ENCODE measurements at places on chromosomes 2 and 18. TPM values are rescaled to one million over a fixed set of nuclear protein-coding genes. Genes with fewer than 3 reads are reported as not detected.

Gene TCF23
- polyA plus RNA-seq, result not detected

DNA sequence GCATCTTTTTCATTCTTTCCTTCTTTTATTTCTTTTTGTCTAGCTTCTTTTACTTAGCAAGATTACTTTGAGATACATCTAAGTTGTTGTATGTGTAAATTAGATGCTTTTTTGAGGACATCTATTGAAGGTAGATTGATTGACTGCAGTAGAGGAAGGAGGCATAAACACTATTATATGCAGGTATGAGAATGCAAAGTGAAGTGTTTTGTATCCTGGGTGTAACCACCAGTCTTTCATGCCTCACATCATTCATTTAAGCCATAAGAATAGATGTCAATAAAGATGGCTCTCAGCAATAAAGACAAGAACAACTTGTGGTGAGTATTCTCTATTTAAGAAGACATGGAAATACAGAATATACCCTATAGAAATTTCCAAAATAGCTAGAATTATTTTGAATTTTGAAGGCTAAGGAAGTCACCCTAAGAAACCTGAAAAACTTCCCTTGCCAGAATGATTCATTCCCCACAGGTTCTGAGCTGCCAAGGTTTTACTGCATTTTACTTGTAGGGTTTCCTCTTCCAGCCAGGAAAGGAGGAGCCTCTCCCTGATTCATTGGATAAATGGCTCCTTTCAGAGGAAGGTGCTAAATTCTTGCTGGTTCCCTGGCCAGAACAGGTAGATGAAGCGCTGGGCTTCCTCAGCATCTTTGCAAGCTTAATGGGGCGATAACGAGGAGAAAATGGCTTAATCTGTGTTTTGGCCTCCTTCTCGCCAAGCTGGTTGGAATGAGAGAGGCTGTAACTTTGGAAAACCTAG lies 279.8 kb upstream of the SLC14A2 start:
- no peaks in the 10 kb centered on the region for H3K27me3 ChIP-seq
- DNase-seq, result peak; percentile 26
- H3K27ac ChIP-seq, result no peak overlapping the region

DNA sequence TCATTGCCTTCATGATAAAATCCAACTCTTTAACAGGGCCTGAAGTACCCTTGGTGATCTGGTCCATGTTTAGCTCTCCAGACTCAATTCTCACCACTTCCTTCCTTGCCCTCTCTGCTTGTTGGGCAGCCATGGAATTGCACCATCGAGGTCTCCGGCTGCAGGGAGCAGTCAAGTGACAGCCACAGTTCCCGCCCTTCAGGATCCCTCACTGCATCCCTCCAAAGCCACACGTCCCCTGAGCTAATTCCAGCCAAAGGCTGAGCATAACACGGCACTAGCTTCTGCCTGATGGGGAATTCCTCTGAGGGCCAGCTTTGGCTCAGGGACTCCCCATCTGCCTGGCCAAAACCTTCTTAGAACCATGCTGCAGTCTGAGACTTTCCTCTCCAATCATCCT lies 47.4 kb upstream of the SLC1A4 start:
- no peak overlapping the region for H3K4me3 ChIP-seq
- peaks cover 34% of the 10 kb centered on the region for H3K4me1 ChIP-seq
- no peak for DNase-seq

GRCh38 chr2:8132351-8132831 lies 549.5 kb upstream of the ID2 start:
- no peaks in the 10 kb centered on the region for H3K36me3 ChIP-seq
- H3K4me1 ChIP-seq, result no peaks in the 10 kb centered on the region
- peaks cover 9% of the 10 kb centered on the region for H3K27me3 ChIP-seq
- H3K4me3 ChIP-seq, result no peak overlapping the region
- no peak overlapping the region for H3K27ac ChIP-seq
- DNase-seq, result no peak

DNA sequence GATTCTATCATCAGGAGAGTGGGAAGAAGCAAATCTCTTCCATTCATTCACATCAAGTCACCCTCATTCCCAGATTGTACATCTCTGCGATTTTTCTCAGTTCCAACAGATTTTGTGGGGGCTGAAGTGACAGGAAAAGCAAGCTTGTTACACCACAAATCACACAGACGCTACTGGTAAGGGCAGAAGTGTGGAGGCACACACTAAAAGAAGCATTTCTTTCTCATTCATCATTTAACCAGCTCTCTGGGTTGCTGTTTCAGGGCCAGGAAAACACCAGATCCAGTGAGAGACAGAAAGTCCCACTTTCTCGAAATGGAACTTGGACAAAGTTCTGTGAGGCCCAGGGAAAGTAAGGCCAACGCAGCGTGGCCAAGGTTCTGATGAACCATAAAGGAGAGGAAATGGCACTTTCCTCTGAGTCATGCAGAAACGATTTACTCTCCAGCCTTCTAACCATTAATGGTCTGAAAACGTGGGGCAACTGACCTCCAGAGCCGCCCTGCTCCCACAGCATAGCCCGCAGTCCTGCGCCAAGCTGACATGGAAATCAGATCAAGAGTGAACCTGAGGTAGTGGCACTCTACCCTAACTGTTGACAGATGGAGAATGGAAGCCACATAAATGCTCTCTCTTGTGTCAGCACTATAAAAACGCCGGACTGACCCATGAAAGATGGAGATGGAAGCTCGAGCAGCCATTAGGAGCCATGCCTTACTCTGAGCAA lies 191.0 kb downstream of the C1D start:
- H3K27ac ChIP-seq, result no peak overlapping the region
- no peak overlapping the region for H3K4me3 ChIP-seq
- no peaks in the 10 kb centered on the region for H3K27me3 ChIP-seq
- no peak for DNase-seq
- H3K36me3 ChIP-seq, result no peaks in the 10 kb centered on the region

Gene TRIM43
- polyA plus RNA-seq, result not detected

DNA sequence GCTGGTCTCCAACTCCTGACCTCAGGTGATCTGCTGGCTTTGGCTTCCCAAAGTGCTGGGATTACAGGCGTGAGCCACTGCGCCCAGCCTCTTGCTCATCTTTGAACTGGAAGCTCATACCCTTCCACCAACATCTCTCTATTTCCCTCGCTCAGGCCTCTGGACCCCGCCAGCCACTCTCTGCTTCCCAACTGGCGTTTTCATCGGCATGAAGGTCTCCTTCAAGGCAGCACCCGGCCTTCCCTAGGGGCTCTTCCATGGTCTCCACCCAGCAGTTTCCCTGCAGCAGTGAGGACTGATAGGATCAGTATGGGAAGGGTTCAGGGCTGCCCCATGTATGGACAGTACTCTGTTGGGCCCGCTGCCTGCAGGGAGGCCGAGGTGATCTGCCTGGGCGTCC lies 65.8 kb upstream of the HS6ST1 start:
- H3K4me1 ChIP-seq, result peaks cover 3% of the 10 kb centered on the region
- H3K27me3 ChIP-seq, result no peaks in the 10 kb centered on the region
- no peak overlapping the region for H3K27ac ChIP-seq
- H3K36me3 ChIP-seq, result no peaks in the 10 kb centered on the region
- DNase-seq, result no peak
- H3K4me3 ChIP-seq, result no peak overlapping the region

Gene RBM43
- 1.9 TPM for polyA plus RNA-seq

DNA sequence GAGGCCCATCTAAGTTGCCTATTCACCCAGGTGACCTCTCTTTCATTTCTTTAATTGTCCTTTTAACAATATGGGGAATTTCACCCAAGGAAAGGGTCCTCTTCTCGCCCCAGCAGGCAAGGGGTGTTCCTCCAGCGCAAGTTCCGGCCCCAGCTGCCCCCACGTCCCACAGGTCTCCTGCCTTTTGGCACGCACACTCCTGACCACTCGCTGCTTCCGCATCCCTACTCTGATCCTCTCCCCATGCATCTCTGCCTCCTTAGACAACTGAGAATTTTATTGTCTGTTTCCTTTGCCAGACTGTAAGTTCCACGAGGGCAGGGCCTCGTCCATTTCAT lies 684 bp upstream of the ARPC2 start:
- peaks cover 4% of the 10 kb centered on the region for H3K36me3 ChIP-seq
- DNase-seq, result no peak
- H3K27me3 ChIP-seq, result no peaks in the 10 kb centered on the region
- H3K4me3 ChIP-seq, result peak overlapping the region; percentile 94
- H3K4me1 ChIP-seq, result peaks cover 27% of the 10 kb centered on the region
- peak overlapping the region; percentile 92 for H3K27ac ChIP-seq

Gene PSMA8
- polyA plus RNA-seq, result not detected

DNA sequence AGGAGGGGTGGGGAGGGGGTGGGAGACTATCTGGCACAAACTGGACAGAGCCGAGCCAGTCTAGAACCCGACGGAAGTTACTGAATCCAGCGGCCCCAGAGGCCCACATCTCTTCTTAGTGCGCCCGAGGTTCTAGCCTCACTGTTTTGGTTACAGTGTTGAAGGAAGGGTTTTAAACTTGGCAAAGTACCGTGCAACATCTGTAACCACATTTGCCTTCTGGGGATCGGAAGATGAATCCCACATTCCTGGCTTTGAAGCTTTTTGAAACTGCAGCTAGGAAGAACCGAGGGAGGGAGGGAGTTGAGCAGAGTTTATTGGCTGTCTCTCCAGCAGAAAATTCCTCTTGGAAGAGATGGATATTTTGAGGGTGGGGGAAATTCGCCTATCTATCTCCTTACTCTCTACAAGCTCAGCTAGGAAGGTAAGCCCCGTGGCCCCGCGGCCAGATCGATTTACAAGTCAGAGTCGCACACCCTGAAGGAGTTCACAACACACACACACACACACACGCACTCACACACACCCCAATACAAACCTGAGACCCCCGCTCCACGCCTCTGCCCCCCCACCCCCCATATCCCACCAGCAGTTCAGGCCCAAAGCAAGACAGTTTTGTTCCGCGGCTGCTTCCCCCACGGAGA lies 1.0 kb downstream of the ACVR1 start:
- peaks cover 36% of the 10 kb centered on the region for H3K4me1 ChIP-seq
- H3K4me3 ChIP-seq, result peak overlapping the region; percentile 79
- H3K36me3 ChIP-seq, result no peaks in the 10 kb centered on the region
- DNase-seq, result no peak

GRCh38 chr18:48219810-48220499 lies 189.2 kb downstream of the ZBTB7C start:
- H3K27ac ChIP-seq, result no peak overlapping the region
- no peaks in the 10 kb centered on the region for H3K36me3 ChIP-seq
- H3K27me3 ChIP-seq, result peaks cover 2% of the 10 kb centered on the region
- H3K4me3 ChIP-seq, result no peak overlapping the region
- no peak for DNase-seq
- no peaks in the 10 kb centered on the region for H3K4me1 ChIP-seq

DNA sequence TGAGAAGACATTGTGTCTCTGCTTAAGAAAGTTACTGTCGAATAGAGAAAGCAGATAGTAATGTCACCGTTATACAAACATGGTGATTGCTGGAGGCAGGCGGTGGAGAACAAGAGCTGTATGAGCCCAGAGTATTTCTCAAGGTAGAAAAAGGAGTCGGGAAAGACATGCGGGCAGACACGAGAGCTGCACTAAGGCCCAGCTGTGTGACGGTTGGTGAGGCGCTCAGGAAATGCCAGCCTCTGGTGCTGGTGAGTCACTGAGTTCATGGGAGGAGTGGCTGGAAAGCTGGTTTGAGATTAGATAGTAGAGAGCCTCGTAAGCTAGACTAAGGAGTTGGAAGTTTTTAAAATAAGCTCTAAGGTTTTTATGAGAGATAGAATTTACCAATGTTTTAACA lies 390.9 kb upstream of the TRIB2 start:
- H3K4me3 ChIP-seq, result no peak overlapping the region
- H3K27me3 ChIP-seq, result no peaks in the 10 kb centered on the region

- no peak overlapping the region for H3K27ac ChIP-seq
- no peak overlapping the region for H3K4me3 ChIP-seq
- H3K27me3 ChIP-seq, result no peaks in the 10 kb centered on the region
- no peak for DNase-seq
- no peaks in the 10 kb centered on the region for H3K4me1 ChIP-seq
Observed at GRCh38 chr2:33029459-33029858, 82.7 kb downstream of the LTBP1 start.

Gene AQP12B
- not detected for polyA plus RNA-seq

Gene TMEM200C
- polyA plus RNA-seq, result not detected

Gene DNAH7
- polyA plus RNA-seq, result 0.28 TPM

Gene RBFA
- polyA plus RNA-seq, result 20.0 TPM

Gene SLC5A7
- polyA plus RNA-seq, result not detected

DNA sequence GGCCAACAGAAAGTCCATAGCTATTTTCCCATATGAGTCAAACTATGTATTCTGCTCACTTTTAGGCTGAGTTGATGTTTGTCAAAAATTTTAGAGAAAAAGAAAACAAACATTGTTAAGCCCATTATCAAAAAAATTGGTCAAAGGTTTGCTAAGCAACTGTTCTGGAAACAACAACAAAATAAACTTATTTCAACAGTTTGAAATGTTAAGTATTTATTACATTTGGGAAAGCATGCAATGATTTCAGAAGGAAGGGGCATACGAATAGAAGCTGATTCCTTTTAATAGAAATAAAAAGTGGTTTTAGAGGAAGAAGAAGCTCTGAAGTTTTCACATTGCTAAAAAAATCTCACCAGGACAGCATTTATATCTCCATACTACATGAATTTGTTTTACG lies 1837.5 kb upstream of the CELF4 start:
- H3K36me3 ChIP-seq, result no peaks in the 10 kb centered on the region
- no peak overlapping the region for H3K27ac ChIP-seq
- no peaks in the 10 kb centered on the region for H3K27me3 ChIP-seq
- H3K4me1 ChIP-seq, result no peaks in the 10 kb centered on the region
- DNase-seq, result no peak

Gene KLHL41
- 0.08 TPM for polyA plus RNA-seq

- H3K4me1 ChIP-seq, result no peaks in the 10 kb centered on the region
- no peak for DNase-seq
- no peaks in the 10 kb centered on the region for H3K36me3 ChIP-seq
- no peak overlapping the region for H3K27ac ChIP-seq
Observed at GRCh38 chr2:216773072-216773471, 77.7 kb upstream of the IGFBP5 start.

DNA sequence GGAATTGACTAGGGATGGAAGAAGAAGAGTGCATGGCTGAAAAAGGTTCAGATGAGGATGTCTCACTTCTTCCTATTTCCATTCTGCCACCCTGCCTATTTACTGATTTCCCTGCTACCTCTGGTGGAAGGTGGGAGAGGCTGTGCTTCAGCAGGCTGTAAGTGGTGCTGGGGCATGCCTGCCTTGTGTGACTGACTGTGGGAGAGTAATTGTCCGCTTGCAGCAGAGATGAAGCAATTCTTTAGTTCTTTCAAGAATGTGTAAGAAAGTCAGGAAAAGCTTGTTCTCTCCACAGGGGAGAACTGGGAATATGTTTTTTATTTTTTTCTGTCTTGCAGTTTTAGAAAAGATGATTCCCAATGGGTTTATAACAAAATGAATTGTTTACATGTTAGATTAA lies 72.5 kb upstream of the NYAP2 start:
- H3K4me3 ChIP-seq, result no peak overlapping the region
- H3K4me1 ChIP-seq, result no peaks in the 10 kb centered on the region
- no peak overlapping the region for H3K27ac ChIP-seq
- no peaks in the 10 kb centered on the region for H3K27me3 ChIP-seq

Gene SP100
- polyA plus RNA-seq, result 101 TPM

Gene PPP1R1C
- 3.0 TPM for polyA plus RNA-seq

DNA sequence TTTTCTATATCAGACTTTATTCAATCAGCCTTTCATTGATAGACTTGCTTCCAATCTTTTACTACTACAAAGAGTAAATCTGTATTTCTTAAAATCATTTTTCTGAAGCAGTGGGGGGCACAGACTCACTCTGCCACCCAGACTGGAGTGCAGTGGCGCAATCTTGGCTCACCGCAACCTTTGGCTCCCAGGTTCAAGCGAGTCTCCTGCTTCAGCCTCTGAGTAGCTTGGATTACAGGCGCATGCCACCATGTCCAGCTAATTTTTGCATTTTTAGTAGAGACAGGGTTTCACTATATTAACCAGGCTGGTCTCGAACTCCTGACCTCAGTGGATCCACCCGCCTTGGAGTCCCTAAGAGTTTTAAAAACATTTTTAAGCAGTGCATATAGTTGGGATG lies 270.6 kb upstream of the REG3G start:
- no peaks in the 10 kb centered on the region for H3K4me1 ChIP-seq
- no peak overlapping the region for H3K4me3 ChIP-seq
- H3K27me3 ChIP-seq, result no peaks in the 10 kb centered on the region
- DNase-seq, result no peak
- no peak overlapping the region for H3K27ac ChIP-seq

Gene PARD6G
- 23.6 TPM for polyA plus RNA-seq

All from keratinocyte (primary cell).